ENCODE measurements at places on chromosomes 7 and 10.

- DNase-seq: no peak
Measured at GRCh38 chr7:100360135-100360854, 2.4 kb downstream of the PILRB start.

- peak; percentile 56 for DNase-seq
Measured at GRCh38 chr10:56763090-56763489, 402.0 kb upstream of the ZWINT start.

DNA sequence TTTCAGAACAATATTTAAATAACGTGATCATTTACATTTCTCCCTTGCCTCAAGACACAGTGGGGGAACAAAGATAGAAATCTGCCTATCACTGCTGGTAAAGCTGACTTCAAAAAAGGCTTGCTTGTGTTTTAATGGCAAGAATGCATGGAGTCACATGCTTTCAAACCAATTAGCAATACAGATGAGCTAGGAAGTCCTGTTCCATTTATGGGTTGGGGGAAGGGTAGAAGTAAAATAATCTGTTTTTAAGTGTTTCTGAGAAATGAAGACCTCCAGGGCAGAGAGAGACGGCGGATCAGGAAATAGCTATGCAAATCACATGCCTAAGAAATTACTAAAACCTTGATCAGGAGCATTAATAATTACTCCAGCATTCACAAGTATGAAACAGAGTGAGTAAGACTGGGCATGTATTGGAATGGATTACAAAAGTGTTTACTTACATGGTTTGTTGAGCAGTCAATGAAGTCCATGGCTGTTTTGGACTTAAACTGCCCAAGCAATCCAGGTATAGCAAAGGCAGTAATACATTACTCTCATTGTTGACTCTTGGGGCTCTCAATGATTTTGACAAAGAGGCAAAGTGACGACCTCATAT is 142.0 kb downstream of the ARID5B start:
- DNase-seq: no peak

DNA sequence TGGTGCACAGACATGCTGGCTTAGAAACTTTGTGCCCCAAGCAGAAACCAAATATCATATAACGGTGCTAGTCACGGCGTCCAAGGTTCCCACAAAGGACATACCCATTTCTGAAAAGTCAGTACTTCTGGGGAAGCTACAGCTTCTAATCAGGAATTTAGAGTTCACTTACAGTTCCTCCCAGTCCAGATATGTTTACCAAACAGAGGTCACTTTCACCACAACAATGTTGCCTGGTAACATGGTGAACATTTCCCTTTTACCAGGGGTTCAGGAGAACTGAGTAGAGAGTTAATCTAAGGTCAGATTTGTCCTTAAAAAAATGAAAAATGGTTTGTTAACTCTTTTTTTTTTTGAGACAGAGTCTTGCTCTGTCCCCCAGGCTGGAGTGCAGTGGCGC is 265.9 kb upstream of the MKLN1 start:
- DNase-seq: no peak

DNA sequence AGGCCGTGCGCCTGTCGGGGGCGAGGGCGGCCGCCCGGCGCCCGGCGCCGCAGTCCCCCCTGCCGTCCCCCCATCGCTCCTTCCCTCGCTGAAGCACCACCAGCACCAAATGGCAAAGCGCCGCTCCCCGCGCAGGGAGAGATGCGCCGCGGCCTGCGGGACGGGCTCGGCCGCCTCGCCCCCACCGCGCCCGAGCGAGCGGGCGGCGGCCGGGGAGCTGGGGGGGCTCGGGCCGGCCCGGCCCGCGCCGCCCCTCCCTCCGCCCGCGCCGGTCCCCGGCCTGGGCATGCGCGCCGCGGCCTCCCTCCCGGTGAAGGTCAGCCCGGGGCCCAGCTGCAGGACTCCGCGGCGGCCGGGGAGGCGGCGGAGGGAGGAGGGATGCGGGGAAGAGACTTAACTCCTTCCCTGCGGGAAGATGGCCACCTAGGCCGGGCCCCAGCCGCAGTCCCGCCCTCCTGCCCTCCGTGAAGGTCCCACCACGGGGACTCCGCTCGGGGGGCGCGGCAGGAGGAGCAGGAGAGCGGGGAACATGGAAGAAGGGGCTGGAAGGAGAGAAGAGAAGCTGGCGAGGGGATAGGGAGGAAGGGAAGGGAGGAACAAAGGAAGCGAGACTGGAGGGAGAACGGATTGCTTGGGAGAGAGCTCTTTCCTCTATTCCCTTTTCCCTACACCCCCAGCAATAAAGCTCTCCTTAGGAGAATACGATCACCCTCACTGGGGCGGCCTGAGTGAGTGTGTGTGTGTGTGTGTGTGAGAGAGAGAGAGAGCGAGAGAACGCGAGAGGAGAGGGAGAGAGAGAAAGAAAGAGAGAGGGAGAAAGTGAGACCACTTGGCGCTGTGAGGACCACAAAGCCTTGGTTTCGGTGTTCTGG is 3.4 kb upstream of the SMARCD3 start:
- DNase-seq: peak; percentile 89

GRCh38 chr7:134710511-134710853 is 63.8 kb downstream of the BPGM start:
- no peak for DNase-seq

- DNase-seq: no peak
Measured at GRCh38 chr7:30468041-30468440, 10.5 kb downstream of the NOD1 start.

GRCh38 chr7:2354939-2355704 is 495 bp downstream of the EIF3B start:
- no peak for DNase-seq

DNA sequence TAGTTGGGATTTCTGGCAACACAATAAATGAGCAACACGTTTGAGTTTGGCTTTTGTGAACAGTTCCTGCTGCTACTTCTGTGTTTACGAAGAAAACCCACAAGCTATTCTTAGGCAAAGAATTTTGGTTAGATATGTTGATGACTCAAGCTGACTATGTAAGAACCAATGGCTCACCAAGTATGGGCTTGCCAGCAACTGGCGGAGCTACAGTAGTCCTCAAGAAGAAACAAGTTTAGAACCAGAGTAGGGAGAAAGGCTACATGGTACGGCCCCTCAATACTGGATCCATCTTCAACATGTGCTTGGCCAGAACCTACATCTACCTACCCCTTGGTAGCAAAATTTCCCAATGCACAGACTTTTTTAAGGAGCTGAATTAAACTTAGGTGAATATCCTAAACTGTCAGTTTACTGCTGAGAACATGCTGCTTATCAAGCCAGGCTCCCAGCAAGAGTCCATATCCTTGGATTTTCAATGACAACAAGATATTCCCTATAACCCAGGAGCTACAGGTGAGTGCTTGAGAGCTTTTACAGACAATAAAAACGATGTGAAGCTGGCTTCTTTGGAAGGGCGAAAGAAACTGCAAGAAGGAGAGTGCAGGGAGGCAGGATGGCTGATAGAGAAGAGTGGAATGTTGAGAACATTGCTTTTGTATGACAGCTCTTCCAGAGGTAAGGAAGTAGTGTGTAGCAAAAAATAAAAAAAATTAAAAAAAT is 74.3 kb upstream of the ASAH2 start:
- peak; percentile 86 for DNase-seq

DNA sequence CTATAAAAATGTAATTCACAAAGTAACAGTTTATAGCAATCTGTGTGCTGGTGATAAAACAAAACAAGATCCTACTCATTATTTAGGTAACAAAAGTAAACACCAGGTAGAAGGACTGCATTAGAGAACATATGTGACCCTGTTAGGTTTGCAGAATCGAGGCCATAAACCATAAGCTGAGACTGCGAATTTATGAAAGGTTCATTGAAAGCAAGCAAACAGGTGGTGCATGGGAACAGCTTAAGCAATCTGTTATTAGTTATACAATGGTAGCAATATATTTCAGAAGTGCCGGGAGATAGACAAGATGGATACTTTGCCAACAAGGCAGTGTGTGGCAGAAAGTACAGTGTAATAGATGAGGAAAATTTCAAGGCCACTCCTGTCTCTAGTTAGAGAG is 23.5 kb upstream of the FAM133B start:
- no peak for DNase-seq

- no peak for DNase-seq
Measured at GRCh38 chr10:116817178-116817577, 32.1 kb upstream of the ENO4 start.

GRCh38 chr10:87713707-87714106 is 54.0 kb downstream of the PAPSS2 start:
- no peak for DNase-seq

GRCh38 chr10:73768881-73769280 is 13.0 kb upstream of the CHCHD1 start:
- peak; percentile 50 for DNase-seq

DNA sequence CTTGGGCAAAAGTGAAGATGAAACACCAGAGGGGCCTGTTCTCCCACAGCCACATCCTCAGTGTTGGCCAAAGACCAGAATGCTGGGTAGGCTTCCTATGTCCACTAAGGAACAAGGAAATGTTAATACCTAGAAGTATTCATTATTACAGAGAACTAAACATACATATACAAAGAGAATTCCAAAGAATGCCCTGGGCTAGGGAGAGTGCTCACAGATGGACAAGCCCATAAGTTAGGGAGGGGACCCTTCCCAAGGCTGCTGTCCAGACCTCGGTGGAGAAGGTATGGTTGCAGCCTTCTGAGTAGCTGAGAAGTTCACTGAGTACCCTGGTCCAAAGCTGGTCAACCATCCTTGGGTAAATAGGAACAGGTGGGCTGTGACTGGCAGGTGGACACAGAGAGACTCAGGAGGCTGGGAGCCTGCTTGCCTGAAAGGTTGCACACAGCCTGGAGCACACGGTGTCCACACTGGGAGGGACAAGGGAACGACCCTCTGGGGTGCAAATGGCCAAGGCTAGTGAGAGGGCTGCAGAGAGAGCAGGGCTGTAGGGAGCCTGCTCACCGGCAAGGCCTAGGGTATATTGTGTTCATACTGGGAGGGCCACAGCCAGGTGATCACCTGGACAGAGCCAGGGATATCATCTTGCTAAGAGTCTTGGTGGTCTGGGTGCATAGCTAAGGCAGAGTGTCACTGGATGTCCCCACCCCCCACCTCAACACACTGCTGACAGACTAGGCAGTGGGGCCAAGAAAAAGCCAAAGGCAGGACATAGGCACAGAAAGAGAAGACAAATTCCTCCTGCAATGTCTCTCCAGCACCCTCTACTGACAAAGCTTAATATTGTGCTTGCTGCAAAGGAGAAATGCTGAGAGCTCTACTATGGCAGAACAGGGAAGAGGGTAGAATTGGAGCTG is 40.3 kb downstream of the CPVL start:
- DNase-seq: no peak

GRCh38 chr7:51223505-51223904 is 93.1 kb downstream of the COBL start:
- DNase-seq: peak; percentile 34

- DNase-seq: no peak
Measured at GRCh38 chr10:33410096-33410859, 75.8 kb upstream of the NRP1 start.

GRCh38 chr10:82618007-82618406 is 743.0 kb downstream of the NRG3 start:
- DNase-seq: no peak

- no peak for DNase-seq
Measured at GRCh38 chr7:151008143-151008510, 16.2 kb downstream of the ATG9B start.

DNA sequence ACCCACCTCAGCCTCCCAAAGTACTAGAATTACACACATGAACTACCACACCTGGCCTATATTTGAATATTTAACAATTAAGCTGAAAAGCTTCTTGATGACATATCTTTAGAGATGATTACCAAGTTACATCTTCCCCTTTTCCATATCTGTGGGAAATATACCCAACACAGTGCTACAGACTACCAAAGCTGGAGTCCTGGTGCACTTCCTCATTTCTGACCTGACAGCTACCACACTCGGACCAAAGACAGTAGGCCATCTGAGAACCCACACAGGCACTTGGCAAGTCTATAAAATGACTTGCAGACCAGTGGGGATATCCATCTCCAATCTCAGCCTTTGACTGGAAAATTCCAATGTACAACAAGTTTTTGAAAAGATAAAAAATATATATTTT is 270.4 kb upstream of the KLF14 start:
- DNase-seq: no peak

- no peak for DNase-seq
Measured at GRCh38 chr10:55019439-55019838, 218.4 kb upstream of the PCDH15 start.
